Stimulated activated CD8-positive, alpha-beta memory T cell treated with anti-CD3 and anti-CD28 coated beads, Interleukin-4, amount 100 ng/mL, for 1 hour (primary cell): ENCODE measurements at places on chromosomes 7 and 10.

DNA sequence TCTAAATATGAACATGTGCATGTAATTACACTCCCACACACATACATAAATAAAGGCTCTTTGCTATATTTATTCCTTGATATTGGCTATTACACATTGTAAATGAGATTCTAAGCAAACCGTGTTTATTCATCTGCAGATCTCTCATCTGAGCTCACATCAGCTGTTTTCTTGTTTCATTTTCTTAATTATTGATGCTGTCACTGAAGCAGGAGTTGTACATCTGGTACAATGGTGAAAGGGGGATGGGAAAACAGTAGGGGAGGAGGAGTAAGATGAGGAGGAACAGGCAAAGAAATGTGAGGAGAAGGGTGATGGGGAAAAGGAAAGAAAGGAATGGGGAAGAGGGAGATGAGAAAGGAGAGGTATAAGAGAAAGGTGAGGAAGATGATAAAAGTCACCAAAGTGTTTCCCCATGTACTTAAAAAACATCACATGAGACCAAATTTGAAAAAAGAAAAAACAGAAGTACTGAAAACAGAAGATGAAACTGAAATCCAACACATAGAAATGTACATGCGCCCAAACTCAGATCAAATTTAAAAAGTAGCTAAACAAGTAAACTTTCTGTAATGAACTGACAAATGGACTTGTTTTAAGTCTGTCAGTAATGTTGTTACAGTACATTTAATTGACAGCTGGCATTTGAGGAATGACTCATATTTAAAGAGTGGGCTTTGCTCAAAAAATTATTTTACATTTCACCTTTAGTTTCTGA, 472.2 kb downstream of the ARL4A start:
- no peak for DNase-seq

- DNase-seq, result no peak
These were observed 154.0 kb upstream of the FOXK1 start for GRCh38 chr7:4527988-4528636.

DNA sequence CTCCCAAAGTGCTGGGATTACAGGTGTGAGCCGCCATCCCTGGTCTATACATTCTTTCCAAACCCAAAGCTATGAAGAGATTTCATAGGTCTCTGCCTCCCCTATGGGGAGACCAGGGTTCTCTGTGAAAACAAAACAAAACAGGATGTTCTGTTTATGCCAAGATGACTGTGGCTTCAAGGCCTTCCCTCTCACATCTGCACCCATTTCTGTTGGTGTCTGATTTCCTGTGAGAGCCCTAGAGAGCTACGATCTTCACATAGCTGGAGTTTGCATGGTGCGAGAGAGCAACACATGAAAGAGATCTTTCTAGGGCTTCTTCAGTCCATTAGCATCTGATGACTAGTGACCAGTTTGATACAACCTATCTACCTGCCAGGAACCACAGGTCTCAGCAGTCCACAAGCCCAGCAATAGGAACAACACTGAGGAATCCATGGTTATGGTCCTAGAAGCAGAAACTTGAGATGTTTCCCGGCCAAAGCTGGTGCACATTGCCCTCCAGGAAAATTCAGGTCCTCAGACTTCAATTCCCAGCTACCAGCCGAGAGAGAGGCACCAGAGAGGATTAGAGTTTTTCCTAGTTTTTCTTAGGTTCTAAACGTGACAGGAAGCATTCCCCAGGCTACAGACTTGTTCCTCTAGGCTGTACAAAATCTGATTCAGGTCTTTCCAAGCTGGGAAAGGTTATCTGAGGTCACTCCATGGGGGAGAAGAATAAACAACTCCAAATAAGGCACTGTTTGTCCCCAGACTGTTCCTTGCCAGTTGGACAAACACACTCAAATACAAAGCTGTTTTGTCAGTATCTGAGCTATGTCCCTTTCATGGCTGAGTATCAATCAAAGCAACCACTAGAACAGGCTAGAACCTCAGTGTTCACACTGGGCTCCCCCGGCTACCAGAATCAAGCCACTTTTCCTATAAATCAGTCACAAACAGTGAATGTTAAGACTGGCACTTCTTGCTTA, 259.7 kb downstream of the CALN1 start:
- DNase-seq, result no peak

DNA sequence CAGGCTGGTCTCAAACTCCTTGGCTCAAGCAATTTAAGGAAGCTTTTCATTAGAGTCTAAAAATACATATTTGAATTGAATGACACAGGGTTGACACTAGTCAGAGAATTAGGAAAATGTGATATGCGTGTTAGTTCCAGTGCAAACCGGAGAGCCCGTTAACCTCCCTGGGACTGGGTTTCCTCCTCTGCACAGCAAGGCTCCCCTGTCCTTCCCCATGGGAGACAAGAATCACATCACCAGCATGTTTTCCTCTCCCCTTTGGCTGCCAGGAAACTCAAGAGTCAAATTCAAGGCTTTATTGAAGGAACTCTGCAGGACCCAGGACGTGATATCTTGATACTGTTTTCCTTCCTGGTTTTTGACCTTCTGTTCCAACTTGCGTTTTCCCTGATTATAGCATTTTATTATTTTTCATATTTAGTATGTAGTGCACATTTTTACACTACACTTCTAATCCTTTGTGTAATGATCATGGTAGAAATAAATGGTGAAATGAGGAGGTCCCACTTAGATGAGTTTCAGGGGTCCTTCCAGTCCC, 24.9 kb downstream of the GSTO2 start:
- no peak for DNase-seq

DNA sequence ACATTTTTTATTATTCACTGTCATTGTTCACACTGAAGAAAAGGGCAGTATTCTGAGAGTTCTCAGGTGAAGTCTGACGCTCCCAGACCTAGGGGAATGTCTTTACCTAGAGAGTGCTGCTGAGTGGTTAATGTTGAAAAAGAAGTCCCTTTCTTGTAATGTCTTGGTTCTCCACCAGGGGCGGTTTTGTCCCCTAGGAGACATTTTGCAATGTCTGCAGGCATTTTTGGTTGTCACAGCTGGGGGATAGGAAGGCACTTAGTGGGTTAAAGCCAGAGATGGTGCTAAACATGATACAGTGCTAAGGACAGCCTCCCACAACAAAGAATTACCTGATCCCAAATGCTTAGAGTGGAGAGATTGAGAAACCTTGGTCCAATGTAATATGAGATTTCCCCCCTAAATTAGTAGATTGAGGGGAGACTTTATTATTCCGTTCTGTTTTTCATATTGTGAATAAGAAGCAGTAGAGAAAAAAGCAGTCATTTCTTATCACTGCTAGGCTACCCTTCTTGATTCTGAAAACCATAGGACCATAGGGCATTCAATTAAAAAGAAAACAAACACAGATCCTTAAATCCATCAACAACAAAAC, 13.1 kb downstream of the UMAD1 start:
- DNase-seq, result no peak
